Stimulated activated CD8-positive, alpha-beta memory T cell treated with anti-CD3 and anti-CD28 coated beads, Interleukin-15, amount 100 ng/mL, for 4 hours (primary cell): ENCODE measurements at places on chromosomes 5 and 9.

DNA sequence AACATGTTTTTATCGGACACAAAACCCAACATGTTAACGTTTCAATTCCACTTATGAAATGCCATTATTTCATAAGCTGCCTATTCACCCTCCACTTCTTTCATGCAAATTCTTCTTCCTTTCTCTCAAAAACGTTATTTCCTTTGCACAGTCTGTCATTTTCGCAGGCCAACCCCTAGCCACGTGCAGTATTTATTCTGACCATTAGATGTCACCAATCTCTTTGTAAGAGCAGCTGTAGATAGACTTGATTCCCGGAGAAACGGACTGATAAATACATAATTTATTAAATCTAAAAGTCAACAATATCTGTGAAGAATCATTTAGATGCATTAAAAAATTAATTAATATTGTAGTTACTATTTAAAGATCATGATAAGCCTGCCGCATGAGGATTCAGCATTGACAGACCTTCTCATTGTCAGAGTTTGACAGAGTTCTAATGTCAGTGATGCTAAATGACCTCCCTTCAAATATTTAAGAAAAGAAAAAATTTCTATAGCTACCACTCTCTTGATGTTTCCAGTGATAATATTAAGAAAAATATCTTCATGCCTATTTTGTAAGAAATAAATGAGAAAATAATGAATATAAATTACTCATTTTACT, 933.6 kb downstream of the CDH12 start:
- DNase-seq = no peak

DNA sequence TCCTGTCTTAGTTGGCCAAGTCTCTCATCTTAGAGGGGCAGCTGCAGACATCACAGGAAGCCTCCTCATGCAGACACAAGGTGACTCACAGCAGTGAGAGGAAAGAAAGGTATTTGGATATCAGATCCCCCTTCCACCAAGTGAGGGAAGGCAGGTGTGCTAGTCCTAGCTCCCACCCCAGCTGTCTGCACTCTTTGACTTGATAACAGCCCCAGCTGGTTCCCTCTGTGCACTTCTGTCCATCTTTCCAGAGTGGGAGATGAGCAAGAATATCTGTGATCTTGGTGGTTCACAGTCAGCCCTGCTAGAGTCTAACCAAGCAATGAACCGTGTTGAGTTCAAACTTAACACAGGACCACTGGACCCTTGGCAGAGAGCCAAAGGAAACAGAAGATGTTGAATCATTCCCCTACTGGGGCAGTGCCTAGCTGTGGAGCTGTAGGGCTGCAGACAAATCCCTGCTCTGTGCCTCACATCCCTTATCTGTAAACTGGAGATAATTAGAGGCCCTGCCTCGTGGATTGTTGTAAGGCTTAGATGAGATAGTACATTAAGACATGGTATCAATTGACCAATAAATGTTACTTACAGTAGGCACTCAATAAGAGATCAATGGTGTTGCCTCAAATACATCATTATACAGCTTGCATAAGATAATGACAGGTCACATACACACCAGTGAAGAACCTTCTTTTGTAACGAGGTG, 39.1 kb downstream of the SH3RF2 start:
- no peak for DNase-seq

DNA sequence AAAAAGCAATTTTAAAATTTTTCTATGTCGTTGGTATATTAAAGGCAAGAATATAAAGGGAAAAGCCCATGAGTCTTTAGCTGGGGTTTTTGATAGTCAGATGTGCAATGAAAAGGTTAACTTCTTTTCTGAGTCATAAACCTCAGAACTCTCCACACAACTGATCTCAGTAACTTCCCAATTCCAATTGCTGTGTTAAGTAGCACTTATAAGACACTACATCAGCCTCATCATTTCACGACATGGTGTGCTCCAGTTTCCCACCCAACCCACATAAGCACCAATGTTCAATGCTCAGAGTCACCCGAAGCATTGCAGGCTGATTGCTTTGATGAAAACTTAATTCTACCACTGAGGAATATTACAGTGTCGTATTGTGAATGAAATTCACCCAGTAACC, 155.8 kb downstream of the TSSK1B start:
- no peak for DNase-seq

- no peak for DNase-seq
These were observed 116.8 kb downstream of the MACIR start for GRCh38 chr5:103375350-103375749.

DNA sequence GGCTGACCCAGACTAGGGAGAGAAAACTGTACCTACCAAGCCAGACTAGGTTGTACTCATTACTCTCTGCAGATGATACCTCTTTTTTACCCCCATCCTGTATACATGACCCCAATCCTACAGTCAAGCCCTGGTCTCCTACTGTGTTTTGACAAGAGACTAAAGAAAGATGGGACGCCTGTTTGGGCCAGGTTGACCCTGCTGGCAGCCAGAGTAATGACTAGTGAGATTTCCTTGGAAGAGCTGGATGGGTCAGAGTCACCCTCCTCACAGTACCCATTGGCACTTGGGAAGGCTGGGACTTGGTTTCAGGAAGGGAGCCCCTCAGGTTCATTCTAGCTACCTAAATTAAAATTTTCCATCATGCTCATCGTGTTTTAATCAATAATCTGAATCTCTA, 89.7 kb upstream of the NR4A3 start:
- DNase-seq = no peak

GRCh38 chr9:126860757-126861466, 473 bp downstream of the ZBTB34 start:
- no peak for DNase-seq

DNA sequence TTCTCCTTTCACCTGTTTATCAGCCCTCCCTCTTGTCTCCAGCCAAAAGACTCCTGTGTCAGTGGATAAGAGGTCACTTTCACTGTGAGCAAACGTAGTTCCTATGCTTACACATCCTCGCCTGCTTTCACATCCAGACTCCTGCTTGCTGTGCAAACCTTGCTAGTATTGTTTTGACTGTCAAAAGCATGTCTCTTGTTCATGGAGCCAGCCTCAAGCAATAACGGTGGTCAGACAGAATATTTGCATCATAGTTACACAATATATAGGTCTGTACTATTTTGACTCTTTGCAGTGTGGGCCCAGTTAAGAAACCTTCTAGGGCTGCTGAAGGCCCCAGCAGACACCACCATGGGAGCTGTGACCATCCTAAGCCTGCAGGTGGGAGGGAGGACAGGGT, 420.0 kb downstream of the SEMA5A start:
- no peak for DNase-seq

DNA sequence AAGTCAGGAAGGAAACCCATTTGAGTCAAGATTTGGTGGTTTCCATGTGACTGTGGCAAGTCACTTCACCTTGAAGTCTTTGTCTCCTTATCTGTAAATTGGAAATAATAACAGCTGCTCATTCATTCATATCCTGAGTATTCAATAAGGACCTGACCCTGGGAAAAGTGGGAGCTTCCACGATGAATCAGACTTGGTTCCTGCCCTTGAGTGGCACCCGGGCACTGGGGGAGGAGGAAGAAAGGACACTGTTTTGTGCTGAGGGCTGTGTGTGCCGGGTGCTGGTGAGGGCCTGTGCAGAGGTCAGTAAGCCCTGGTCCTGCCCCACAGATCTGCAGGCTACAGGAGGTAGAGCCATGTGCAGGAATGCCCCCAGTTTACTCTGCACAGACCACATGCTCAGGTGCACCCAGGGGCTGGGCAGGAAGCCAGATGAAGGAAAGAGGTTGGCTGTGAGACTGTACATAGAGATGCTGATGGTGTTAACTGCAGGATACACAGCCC, 6.8 kb downstream of the NDST1 start:
- no peak for DNase-seq

- no peak for DNase-seq
These were observed 86.4 kb downstream of the ARRDC3 start for GRCh38 chr5:91296674-91297143.

GRCh38 chr5:56801256-56801655, 14.1 kb upstream of the MAP3K1 start:
- no peak for DNase-seq

GRCh38 chr5:60776343-60776742, 67.7 kb downstream of the ELOVL7 start:
- no peak for DNase-seq

DNA sequence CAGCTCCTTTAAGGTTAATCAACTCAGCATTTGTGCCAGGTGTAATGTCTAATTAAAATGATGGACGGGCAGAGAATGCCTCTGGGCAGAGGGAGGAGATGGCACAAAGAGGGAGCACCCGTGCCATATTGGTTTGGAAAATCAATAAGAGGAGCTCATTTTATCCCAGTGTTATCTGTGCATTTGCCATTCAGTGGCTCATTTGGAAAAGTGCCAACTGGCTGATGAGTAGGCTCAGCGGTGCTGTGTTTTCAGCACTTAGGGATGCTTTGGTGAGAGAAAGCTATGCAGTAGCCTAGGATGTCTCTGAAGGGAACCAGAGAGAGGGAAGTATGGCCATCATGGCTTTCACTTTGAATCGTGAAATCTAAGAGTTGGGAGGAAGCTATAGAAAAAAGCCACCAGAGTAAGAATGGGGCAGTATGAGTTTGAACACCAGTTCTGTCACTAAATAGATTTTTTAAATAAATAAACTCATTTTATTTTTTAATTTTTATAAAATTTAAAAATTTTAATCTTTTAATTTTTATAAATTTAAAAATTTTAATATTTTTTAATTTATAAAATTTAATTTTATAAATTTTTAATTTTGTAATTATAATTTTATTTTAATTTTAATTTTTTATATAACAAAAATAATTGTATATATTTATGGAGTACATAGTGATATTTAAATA, 472.8 kb downstream of the BRINP1 start:
- no peak for DNase-seq

DNA sequence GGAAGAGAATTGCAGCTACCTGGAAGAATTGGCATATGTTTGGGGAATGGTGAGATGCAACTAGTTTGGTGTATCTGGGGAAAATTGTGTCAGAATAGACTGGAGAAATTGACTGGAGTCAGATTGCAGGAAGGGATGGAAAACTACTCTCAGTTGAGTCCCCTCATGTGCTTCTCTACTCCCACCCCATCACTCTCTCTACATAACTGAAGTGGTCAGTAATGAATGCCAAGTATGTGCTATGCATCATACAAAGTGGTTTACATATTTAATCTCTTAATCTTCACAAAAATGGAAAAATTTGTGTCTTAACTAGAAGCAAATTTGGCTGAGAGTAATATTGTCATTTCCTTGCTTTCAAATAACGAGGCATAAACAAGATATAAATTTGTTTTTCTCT, 146.4 kb upstream of the TNC start:
- no peak for DNase-seq

DNA sequence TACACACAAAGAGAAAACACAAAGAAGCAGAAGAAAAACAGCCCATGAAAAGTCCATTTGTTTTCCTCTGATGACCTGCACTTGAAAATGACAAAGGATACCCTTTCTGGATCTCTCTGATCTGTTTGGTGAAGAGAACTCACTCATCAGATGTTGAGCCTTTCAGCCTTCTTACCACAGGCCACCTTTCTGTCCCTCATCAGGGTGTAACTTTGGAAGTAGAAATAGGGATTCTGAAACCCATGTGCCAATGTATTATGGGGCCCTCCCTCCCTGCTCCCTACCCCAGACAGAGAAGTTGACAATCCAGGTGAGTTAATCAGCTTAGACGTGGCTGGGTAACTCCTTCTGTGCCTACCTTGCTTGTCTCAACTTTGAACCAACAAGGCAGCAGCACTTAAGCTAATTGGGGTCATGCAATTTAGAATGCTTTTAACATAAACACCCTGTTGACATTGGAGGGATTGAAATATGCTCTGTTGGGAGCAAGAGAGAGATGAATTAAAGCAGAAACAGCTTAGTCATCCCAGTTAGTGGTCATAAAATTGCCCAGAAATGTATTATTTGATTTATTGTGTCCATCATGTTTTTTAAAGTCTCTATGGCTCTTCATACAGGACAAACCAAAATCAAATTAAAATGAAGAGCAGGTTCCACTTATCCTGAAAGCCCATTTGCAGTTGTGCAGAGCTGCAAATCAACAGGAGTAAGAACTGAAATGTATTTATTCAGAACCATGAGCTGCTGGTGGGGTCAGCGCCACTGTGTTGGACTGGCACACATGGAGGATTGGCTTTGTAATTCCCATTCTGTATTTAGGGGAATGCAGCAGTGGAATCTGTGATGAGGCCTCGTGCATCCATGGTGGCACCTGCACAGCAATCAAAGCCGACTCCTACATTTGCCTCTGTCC, 132.0 kb downstream of the LIFR start:
- DNase-seq = no peak

DNA sequence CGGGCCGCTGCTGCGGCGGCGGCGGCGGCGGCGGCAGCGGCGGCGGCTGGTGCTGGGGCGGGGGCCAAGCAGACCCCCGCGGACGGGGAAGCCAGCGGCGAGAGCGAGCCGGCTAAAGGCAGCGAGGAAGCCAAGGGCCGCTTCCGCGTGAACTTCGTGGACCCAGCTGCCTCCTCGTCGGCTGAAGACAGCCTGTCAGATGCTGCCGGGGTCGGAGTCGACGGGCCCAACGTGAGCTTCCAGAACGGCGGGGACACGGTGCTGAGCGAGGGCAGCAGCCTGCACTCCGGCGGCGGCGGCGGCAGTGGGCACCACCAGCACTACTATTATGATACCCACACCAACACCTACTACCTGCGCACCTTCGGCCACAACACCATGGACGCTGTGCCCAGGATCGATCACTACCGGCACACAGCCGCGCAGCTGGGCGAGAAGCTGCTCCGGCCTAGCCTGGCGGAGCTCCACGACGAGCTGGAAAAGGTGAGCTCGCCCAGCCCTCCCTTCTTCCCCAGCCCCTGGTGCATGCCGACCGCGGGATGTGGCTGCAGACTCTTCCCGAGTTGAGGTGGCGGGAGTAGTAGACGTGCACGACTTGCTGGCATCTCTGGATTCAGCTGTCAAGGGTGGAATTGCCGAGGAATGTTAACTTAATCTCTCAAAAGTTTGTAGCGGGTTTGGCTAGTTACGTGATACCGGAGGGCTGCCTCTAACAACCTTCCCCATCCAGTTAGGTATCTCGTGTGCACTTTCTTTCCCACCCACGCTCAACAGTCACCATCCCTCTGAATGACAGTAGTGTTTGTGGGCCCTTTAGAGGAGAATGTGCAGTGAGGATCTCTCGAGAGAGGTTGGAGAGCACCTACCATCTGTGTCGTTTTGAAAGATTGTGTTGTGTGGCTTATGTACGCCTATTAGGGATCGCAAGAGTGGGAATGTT, 932 bp downstream of the SLC12A2 start:
- DNase-seq = peak; percentile 13

- DNase-seq = no peak
These were observed 2.6 kb upstream of the CPEB4 start for GRCh38 chr5:173885475-173886010.

- no peak for DNase-seq
These were observed 76.9 kb downstream of the MED27 start for GRCh38 chr9:132002643-132003318.

GRCh38 chr5:62779010-62779422, 200.4 kb downstream of the LRRC70 start:
- DNase-seq = no peak

DNA sequence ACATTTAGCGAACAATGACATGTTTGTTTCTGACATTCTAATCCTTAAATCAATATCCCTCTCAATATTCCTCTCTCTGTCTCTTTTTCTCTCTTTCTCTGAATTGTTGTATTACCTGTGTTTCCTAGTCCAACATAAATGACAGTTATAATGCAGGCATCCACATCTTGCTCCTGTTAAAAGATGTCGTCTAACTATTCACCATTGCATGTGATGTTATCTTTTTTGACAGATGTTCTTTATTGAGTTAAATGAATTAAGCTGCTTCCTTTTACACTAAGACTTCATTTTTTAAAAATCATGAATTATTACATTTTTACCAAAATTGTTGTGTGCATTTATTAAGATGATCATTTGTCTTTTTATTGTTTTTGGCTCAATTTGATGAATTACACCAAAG, 527.5 kb downstream of the PRR16 start:
- no peak for DNase-seq
